ENCODE measurements at places on chromosomes 16 and 17.

GRCh38 chr17:45785480-45786193 lies 1.5 kb downstream of the CRHR1 start:
- DNase-seq: no peak

GRCh38 chr17:82365606-82366295 lies 5.8 kb upstream of the UTS2R start:
- DNase-seq: no peak

DNA sequence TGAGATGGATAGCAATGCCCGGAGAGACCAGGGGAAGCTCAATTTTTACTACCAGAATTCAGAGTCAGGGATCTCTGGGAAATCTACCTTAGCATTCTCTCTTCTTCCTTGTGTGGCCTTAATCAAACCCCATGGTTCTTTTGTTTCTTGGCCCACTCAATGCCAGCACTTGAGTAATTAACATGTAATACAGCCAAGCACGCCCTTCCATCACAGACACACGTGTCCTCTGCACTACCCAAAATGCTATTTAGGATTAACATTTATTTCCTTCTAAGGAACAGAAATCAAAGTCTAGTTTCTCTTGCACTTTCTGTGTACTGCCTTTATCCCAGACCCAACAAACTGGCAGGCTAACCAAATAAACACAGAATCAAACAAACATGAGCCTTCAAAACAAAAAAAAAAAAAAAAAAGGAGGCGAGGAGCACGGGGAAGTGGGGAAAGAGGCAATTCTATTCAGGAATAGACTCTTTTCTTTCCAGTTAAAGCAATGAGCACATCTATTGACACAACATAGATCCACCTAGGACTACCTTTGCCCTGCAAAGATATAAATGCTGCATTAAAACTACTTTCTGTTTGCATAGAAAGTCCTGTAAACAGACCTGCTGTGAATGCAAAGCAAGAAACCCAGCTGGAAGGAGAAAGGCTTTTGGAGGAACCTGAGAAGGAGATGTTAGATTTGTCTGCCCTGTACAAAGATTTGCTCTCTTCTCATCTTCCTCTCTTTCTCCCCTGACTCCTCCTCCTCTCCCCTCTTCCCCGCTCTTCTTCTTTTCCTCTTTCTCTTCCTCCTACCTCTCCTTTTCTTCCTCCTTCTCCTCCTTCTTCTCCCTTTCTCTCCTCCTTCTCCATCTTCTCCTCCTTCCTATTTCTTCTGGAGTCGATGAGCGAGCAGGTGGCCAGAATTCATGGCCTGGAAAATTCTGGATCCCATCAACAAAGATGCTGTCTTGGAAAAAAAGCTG lies 294.4 kb downstream of the NPIPA8 start:
- DNase-seq: no peak

DNA sequence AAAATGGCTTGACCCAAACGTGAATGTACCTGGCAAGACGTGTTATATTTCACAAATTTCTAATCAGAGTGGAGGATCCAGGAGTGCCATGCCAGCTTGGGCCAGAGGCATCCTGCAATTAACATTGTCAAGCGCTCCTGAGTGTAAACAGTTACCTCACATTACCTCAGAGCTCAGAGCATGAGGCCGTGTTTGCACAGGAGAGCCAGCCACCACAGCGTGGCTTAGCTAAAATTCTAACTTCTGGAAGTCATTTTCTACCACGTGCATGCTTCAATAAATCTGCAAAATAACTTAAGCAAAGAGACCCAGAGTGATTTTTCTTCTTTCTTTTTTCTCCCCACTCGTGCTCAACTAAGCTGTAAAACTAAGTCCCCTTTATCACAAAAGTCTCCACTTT lies 769.0 kb downstream of the KCNJ2 start:
- DNase-seq: no peak

DNA sequence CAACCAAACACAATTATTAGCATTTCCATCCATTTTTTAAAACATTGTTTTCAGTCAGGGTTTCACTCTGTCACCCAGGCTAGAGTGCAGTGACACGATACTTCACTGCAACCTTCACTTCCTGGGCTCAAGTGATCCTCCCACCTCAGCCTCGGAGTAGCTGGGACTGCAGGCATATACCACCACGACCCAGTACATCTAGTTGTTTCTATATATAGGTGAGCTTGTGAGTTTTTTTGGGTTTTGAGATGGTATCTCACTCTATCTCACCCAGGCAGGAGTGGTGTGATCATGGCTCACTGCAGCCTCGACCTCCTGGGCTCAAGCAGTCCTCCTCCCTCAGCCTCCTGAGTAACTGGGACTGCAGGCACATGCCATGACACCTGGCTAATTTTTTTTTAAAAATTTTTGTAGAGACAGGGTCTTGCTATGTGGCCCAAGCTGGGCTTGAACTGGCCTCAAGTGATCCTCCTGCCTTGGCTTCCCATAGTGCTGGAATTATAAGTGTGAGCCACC lies 21.5 kb upstream of the ATP5MC1 start:
- DNase-seq: no peak

GRCh38 chr17:57295526-57296023 lies 39.3 kb downstream of the MSI2 start:
- peak; percentile 20 for DNase-seq

DNA sequence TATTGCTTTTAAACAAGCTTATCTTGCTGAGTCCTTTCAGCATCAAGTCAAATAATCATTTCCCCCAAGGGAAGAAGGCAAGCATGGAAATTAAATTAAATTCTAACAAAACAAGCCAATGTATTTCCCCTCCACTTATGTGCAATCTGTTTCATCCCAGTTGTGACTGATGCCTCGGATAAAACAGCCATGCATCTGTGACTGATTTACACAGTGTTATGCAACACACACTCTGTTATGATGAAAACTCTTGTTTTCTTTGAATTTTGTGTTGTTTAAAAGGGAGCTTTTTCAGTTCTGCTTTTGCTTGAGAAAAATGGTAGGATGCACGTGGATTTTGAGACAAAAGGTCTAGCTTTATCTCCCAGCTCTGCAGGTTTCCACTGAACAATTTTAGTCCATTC lies 32.6 kb downstream of the TMEM100 start:
- peak; percentile 91 for DNase-seq

GRCh38 chr16:1341495-1342420 lies 8.3 kb downstream of the BAIAP3 start:
- no peak for DNase-seq
